Thoracic aorta (tissue), 2 donors: ENCODE measurements at places on chromosomes 6 and 20.

DNA sequence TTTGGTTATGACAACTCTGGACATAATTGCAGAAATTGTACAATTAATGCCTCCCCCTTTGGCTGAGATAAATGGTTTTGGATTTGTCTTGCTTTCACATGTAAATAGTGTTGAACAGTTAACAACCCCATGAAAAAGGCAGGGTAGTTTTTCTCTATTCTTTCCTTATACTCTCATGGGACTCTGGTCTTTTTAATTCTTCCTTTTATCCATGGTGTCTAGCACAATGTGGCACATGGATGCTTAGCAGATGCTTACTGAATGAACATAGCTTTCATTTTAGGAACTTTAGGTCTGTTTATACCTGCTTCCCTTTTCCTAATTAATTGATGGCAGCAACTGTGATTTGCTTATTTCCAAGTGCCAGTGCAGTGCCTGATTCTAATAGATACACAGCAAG lies 75.6 kb downstream of the NCOA3 start:
- no peak for DNase-seq

GRCh38 chr6:147653631-147654030 lies 145.1 kb downstream of the SAMD5 start:
- DNase-seq = no peak

GRCh38 chr20:38293491-38294065 lies 10.4 kb upstream of the BPI start:
- DNase-seq = no peak

DNA sequence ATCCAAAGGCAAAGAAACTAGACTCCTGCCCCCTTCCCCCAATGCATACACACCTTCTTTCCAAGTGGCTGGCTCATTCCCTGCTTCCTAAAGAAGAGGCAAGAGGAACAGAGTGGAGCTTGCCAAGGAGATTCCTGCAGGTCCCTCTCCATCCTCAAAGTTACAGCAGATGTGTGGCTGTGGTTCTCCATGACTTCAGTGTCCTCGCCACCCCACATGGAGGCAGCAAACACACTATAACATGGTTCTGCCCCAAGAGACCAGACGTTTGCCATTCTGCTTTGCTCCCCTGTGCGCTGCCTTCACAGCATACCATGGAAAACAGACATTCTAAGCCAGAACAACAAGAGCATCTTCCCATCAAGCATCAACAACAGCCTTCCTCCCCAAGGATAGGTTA lies 84.4 kb downstream of the BACH2 start:
- DNase-seq = no peak

GRCh38 chr20:21719592-21720214 lies 14.2 kb downstream of the PAX1 start:
- DNase-seq = no peak

GRCh38 chr6:35397806-35398418 lies 54.2 kb upstream of the FANCE start:
- no peak for DNase-seq

DNA sequence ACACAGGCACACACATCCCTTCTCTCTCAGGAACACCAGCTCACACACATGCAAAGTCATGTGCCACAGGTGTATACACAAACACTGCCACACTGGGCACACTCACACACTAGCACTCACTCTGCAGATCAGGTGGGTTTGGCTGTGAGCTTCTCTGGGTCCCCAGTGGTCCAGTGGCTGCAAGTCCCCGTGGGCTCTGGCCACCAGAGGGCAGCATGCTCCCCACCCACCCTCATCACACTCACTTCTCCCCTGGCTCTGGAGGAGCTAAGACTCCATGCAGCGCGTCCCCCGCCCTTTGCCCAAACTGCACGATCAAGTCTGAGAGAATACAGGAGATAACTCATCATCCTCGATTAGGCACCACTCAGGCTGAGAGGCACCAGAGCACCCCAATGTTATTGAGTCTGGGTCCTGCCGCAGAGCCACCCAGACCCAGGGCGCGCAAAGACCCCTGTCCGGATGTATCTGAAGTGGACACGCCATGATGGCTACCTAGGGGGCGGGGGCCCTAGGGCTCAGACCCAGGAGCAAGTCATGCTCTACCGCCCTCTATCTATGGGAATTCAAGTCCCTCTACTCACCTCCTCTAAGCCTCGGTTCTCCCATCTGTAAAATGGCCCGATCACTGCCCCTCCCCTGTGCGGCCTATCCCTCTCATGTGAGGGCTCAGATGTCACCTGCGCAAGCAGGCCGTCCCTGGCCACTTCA lies 90.5 kb downstream of the GRM4 start:
- no peak for DNase-seq

DNA sequence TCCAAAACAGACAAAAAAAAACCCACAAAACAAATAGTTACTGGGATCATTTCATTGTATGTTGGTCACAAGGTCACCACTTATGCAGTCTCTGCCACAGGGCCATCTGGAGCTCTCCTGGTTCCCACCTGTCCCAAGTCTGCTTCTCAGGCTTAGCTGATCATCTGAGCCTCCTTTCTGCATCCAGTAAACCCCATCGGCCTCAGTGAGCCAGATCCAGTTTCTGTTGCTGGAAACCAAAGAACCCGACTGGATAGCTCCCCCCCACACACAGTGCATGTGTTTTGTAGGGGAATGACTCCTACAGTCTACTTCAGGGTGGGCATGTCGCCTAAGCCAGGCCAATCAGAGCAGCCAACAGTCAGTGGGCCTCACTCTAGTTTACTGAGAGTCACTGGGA lies 233.3 kb downstream of the PREX1 start:
- no peak for DNase-seq

GRCh38 chr6:170114187-170114945 lies 176.5 kb downstream of the DLL1 start:
- DNase-seq = no peak

DNA sequence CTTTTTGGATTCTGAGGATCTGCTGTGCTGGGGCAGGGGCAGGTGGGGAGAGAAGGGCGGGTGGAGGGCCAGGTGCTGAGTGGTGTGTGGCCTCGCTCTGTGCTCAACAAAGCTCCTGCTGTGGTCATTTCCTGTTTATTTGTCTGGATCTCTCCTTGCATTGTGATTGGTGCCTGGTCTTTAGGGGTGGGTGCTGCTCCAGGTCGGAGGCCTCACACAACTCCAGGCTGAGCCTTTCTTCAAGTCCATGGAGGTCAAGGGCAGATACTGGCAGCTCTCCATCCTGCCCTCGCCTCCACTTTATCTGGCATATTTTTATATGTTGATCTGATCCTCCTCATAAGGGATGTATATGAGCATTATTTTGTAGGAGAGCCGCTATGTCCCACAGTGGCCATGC lies 36.2 kb downstream of the HLA-F start:
- DNase-seq = no peak

GRCh38 chr6:7140631-7141378 lies 33.0 kb downstream of the RREB1 start:
- peak; percentile 50 for DNase-seq

GRCh38 chr6:78117966-78118365 lies 465.1 kb downstream of the MEI4 start:
- no peak for DNase-seq

DNA sequence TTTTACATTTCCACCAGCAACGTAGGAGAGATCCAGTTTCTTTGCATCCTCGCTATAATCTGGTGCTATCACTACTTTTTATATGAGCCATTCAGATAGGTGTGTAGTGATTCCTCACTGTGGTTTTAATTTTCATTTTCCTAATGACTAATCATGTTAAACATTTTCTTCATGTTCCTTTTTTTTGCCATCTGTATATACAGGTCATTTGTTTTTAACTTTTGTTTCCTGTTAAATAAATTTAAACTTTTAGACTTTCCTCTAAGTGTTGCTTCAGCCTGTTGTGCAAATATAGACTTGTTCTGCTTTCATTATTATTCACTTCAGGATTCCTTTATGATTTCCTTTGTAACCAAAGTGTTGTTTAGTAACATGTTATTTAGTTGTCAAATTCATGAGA lies 697.4 kb downstream of the PTPRT start:
- DNase-seq = no peak

DNA sequence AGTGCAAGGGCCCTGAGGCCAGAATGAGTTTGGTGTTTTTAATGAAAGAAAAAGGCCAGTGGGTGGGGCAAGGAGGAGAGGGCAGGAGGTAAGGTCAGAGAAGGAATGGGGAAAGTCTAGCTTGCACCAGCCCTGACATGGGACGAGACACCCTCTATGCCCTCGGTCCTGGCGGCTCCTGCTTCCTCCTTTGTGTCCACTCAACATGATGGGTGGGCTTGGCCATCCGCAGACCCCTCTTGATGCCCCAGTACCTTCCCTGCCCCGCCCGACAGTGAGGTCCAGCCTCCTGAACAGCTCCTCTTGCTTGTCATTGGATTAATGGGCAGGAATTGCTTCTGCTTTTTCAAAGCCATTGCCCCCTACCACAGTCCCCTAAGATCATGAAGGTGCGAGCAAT lies 33.6 kb upstream of the ANGPT4 start:
- no peak for DNase-seq

DNA sequence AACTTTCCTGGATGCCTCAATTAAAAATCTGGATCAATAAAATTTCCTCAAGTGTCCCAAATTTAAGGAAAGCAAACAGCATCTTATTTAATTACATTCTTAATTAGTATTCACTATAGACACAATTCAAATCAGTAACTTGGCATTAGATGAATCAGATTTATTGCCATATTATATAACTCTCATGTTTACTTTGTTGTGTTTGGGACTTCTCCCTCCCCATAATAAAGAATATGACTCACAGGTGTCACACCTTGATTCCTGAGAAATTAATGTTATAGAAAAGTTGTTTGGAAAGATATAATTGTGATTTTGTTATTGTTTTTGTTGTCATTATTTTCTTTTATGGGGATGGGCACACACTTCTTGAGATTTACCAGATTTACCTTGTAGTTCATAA lies 18.4 kb downstream of the EYA4 start:
- no peak for DNase-seq

DNA sequence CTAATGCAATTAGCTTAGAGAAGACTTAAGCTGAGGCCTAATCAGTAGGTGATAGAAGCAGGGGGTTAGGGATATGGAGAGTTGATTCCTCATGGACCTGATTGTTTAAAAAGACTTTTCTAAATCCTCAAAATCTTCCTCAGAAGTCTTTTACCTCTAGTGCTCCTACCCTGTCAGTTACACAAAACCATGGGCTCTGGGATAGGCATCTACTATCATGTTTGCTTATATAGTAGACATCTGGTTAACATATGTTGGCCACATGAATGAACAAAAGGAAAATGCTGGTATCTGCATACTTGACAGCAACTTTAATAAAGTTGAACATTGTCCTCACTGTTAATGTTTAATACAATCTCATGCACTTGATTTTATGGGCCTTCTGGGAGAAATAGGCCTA lies 61.5 kb upstream of the FKBP1C start:
- DNase-seq = no peak

DNA sequence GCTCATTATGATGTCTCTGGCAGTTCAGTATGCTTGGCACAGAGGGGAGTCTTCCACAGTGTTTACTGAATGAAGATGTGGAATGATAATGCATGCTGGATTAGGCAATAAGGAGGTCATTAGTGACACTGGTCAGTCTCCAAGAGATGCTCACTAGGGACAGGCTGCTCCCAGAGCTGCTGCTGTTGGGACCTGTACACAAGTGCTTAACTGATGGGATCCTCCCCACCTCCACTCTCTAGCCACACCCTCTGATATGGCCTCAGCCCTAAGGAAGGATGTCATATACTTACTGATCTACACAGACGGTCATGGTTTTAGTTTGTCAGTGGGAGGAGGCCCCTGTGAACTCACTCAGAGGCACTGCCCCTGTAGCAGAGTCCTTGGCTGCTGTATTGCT lies 73.4 kb downstream of the MYB start:
- no peak for DNase-seq

DNA sequence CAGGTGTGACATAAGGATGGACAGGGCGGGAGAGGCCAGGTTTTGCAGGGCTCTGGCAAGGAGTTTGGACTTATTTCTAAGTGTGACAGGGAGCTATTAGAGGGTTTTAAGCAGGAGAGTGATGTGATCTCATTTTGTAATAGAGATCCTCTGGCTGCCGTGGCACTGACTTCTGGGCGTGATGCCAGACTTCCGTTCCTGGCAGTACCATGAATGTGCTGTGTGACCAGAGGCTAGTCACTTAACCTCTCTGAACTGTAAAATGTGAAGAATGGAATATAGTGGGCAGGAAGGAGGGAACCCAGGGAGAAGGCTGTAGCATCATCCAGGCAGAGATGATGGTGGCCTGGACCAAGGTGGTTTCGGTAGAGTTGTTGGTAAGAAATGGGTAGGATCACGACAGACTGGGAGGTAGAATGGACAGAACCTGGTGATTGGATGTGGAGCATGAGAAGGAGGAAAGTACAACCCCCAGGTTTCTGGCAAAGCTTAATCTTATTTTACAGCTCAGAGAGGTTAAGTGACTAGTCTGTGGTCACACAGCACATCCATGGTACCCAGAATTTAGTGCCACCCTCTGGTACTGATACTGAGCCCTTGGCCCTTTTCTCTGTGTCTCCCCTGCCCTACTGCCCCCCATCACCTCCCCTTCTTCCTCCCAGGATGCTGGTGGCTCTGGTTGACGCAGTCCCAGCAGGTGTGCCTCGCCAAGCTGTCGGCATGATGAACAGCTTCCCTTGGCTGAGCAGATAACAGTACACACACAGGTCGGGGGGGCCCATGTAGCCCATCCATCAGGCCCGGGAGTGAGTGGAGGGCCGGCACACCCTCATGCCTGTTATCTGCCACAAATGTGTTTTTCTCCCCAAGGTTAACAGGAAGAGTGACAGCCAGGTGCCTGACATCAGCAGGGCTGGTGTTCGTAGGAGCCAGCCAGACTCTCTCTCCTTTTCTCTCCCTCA lies 52.9 kb upstream of the CTNNBL1 start:
- DNase-seq = no peak

DNA sequence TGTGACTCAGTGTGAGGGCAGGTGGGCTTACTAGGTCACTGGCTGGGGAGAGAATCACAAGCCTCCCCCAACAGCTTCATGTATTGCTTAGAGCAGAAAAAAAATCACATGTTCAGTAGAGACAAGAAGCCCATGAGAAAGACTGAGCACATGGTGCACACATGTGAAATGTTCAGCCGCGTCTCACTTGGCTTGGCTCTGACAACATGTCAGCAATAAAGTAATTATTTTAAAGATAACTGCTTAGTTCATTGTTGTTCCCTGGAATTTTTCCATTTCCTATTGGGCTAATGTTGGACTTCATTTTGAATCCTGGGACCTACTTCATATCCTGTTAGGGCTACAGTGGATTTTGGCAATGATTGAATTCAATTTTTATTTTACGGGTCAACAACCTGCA lies 222.6 kb downstream of the C6orf118 start:
- DNase-seq = no peak

DNA sequence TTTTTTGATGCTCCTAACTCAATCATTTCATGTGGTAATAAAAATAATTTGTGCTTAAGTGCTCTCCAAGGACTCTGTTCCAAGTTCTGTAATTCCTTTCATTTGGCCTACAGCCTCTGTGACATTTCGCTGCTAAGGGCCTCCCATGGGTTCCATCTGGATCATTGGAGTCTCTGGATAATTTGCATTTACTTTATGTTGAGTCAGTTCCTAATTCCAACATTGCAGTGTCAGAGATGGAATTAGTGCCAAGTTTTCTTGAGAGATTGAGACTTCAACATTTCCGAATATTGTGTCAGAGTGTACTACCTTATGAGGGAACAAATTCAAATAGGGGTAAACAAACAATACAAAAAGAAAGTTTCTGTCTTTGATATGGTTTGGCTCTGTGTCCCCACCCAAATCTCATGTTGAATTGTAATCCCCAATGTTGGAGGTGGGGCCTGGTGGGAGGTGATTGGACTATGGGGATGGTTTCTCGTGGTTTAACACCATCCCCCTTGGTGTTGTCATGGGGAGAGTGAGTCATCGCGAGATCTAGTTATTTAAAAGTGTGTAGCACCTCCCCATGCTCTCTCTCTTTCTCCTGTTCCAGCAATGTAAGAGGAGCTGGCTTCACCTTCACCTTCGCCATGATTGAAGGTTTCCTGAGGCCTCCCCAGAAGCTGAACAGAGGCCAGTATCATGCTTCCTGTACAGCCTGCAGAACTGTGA lies 244.1 kb upstream of the TBX18 start:
- DNase-seq = no peak
